Omental fat pad (tissue), 4 donors: ENCODE measurements at places on chromosomes 3 and 15. TPM values are rescaled to one million over a fixed set of nuclear protein-coding genes. Genes with fewer than 3 reads are reported as not detected.

- no peak for DNase-seq
Observed at GRCh38 chr3:42130007-42130328, 38.8 kb downstream of the TRAK1 start.

- DNase-seq: no peak
Observed at GRCh38 chr3:174931473-174932353, 72.6 kb downstream of the NAALADL2 start.

DNA sequence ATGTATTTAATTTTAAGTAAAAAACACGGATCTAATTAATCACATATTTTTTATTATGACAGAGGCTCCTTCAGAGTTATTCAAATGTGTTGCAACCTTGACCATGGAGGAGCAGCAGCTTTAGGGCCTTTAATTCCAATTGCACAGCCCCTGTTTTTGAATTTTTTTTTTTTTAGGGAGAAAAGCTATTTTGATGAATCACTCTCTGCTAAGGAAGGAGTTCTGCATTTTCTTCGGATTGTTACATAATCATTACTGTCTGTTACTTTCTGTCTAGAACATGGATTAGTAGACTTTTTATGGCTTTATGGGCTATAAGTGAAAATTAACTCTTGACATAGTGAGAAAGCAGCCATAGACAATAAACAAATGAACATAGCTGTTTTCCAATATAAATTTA is 90.8 kb downstream of the MCTP2 start:
- DNase-seq: no peak

- no peak for DNase-seq
Observed at GRCh38 chr15:92749216-92749615, 93.6 kb upstream of the FAM174B start.

GRCh38 chr15:87877114-87877810 is 379.3 kb downstream of the NTRK3 start:
- no peak for DNase-seq

DNA sequence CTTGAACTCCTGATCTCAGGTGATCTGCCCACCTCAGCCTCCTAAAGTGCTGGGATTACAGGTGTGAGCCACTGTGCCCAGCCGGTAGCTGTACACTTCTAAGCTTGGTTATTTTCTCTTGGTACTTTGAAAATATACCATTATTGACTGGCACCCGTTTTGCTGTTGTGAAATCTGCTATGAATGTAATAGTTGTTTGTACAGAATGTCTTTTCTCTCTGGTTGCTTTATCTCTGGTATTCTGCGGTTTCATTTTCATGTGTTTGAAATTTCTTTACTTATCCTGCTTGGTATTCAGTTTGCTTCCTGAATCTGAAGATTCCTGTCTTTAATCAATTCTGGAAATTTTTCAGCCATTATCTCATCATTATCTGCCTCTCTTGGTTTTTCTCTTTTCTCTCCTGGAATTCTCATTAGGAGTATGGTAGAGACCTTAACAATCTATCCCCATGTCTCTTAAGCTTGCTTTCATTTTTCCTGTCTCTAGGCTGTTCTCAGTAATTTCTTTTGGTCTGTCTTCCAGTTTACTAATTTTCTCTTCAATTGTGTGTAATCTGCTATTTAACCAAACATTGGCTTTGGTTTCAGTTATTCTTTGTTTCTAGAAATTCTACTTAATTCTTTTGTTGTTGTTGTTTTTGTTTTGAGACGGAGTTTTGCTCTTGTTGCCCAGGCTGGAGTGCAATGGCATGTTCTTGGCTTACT is 2.8 kb upstream of the PAK2 start:
- no peak for DNase-seq

GRCh38 chr3:66744521-66744920 is 243.7 kb upstream of the LRIG1 start:
- no peak for DNase-seq

DNA sequence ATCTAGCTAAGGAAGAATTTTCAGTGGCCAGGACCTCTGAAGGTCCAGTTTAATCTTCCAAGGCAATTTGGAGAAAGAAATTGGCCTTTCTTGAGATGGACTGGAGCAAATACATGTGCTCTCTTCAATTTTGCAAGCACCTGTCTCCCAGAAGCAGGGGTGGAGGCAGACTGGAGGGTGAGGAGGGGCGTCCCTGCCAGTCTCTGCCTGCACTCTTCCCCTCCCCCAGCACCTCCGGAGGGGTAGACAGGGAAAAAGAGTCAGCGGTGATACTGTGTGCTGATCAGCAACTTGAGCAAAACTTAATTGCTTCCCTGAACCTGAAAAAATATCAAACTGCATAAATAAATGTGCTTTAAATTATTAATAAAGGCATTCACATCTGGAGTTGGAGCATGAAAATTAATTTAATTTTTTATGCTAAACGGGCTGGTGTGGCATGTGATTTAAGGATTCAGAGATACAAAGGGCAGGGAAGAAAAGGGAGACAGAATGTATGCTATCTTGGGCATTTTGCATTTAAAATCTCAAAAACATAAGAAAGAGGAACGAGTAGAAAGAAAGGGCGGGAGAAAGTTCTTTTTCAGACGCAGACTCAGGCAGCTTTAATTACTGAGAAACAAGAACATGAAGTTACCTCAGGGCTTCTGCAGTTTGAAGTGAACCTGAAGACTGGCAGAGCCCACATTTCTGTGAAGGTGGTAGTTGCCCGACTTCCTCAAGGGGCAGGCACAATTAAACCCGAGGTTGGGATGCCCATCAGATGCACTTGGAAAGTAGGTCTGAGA is 319.7 kb downstream of the UACA start:
- DNase-seq: no peak

- DNase-seq: no peak
Observed at GRCh38 chr15:81087066-81087465, 47.0 kb upstream of the CFAP161 start.

Gene ZNF860
- 0.12 TPM for total RNA-seq

Gene RBP2
- total RNA-seq: not detected
